ENCODE measurements at places on chromosomes 4 and X. TPM values are rescaled to one million over a fixed set of nuclear protein-coding genes. Genes with fewer than 3 reads are reported as not detected.

DNA sequence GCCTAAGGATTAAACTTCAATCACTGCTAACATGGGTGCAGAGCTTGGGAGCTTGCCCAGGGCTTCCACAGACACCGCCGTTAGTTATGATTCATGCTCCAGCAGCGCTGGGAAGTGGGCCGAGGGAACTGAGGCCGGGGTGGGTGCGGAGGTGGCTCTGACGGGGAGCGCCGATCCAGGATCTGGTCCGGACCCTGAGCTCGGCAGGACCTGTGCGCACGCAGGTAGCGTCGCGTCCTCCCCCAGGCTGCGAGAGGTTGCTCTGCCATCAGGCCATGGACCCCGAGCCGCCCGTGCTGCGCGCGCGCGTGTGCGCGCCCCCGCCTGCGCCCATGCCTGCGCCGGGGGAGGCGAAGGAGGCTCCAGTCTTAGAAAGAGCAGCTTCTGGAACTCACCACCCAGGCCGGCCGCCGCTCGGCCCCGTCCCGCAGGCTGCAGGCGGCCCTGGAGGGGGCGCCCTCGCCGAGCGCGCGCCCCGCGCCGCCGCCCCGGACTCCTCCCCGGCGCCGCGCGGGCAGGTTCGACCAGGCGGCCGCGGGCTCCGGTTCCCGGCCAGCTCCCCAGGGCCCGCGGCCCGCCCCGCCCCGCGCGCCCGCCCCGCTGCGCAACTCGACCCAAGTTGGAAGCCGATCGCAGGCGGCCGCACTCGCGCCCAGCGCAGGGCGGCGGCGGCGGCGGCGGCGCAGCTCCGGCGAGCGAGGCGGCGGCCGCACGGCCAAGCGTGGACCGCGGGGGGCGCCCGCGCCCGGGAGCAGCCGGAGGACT lies 732 bp upstream of the ADRA2C start:
- no peak for DNase-seq

DNA sequence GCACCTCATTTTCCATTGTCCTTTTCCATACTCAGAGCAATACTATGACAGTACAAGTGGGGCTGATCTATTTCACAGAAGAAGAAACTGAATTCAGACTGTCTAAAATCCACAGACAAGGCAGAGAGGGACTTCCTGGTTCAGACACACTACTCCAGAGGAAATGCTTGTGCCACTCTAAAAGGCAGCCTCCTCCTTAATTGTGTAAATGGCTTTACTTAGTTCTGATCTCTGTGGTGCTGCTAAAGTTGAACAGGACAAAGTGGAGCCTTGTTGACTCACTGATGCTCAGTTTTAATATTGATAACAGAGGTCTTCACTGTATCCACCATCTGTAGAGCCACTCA lies 122.4 kb downstream of the KIT start:
- DNase-seq, result no peak

GRCh38 chr4:72430050-72430449 lies 139.0 kb downstream of the ADAMTS3 start:
- no peak for DNase-seq

GRCh38 chr4:7532043-7532442 lies 97.3 kb upstream of the PSAPL1 start:
- DNase-seq, result no peak

DNA sequence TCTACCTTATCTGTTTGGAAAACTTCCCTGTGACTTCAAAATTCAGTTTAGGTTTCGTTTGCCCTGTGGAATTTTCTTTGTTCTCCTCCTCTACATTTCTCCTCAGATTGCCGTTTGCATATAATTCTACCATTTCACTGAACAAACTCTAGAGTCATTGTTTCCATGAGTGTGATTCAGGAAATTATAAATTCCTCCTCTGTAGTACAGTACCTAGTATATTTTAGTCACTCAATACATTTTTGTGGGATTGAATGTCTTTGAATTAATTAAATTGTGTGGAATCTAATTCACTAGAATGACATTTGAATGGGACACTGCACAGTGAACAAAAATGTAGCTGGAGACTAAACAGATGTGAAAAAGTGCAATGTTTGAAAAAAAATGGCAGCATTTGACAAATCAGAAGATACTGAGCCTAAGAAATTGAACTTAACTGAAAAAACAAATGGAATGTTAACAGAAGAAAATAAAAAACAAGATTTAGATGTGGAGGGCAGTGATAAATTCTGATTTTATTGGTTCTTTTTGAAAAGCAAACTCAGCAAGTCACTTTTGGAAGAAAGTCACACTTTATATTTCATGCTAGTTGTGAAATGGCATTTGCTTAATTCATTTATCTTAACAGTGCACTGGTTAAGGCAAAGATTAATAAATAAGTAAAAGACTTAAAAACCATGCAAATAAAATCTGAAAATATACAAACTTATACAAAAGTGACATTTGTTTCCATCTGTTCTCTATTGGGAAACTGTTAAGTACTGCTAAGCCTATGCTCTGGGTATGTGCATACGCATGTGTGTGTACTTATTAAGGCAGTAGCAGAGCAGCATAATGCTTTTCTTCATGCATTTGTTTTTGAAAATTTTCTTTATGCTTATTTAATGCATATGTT lies 512.3 kb downstream of the FAT4 start:
- peak; percentile 81 for DNase-seq

GRCh38 chr4:138114434-138114833 lies 127.7 kb downstream of the SLC7A11 start:
- no peak for DNase-seq

GRCh38 chr4:176090115-176090514 lies 24.5 kb downstream of the WDR17 start:
- DNase-seq, result no peak

DNA sequence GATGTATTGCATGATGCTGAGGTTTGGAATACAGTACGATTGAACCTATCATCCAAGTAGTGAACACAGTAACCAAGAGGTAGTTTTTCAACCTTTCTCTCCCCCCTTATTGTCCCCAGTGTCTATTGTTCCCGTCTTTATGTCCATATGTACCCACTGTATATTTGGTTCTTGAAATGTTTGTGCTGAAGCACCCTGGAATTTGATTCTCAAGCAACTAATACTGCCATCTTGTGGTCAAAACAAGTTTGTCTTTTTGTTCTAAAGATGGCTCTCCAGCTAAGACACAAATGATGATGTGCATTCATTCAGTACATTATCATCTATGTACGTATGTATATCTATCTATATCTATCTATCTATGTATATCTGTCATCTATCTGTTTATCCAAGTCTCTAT lies 33.5 kb upstream of the DCX start:
- DNase-seq, result no peak

- DNase-seq, result no peak
These were observed 62.6 kb downstream of the WWC2 start for GRCh38 chr4:183161630-183162029.

DNA sequence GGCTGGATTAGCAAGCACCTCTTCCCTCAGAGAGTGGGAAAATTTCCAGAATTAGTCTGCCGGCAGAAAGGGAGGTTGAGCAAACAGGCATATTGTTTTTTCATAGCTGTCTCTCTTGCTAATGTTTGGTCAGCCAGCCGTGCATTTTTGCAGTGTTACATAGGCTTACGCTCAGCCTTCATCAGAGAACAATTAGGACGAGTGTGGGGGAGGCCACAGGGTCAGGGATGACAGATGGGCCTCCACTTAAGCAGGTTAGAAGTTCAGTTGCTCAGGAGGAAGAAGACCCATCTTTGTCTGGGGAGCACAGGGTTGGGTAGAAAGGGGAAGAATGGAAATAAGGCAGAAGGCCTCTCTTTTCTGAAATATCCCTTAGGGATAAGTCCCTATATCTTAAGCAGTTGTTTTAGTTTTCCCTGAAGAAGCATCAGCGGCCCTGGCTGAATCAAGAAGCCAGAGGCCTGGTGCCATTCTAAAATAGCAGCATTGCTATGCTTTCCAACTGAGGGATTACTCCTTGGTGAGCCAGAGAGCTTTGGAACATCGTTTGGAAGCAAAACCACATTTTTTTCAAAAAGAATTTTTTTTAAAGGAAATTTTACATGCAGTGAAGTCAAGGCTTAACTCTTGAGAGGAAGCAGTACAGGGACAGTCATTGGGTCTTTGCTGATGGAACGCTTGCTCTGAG lies 118.8 kb downstream of the SMIM20 start:
- DNase-seq, result no peak

- no peak for DNase-seq
These were observed 1.1 kb downstream of the KLHL15 start for GRCh38 chrX:24025741-24026403.

The TRIM61 gene
- total RNA-seq, result not detected

The GAGE12H gene
- not detected for total RNA-seq

The KLHL4 gene
- total RNA-seq, result 3.9 TPM

The ARHGAP36 gene
- total RNA-seq, result not detected

The CT55 gene
- not detected for total RNA-seq

The NEXMIF gene
- not detected for total RNA-seq

The C4orf54 gene
- total RNA-seq, result 0.63 TPM

All from SJSA1 (cell line).